ENCODE measurements at places on chromosomes 1 and 21.

GRCh38 chr1:239570878-239571277, 184.5 kb downstream of the CHRM3 start:
- no peak for DNase-seq

DNA sequence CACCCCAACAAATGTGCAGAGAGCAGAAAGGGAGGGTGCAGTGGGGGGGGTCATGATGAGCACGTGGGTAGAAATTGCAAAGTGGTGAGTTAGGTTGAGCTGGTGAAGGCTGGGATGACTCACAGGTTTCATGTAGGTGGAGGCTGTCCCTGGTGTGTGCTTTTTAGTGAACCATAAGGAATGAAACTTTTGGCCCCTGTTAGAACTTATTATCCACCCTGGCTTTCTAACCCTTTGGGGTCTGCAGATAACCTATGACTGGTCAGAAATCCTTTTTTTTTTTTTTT, 46.9 kb downstream of the DOP1B start:
- no peak for DNase-seq

GRCh38 chr1:167328816-167329483, 108.3 kb downstream of the POU2F1 start:
- no peak for DNase-seq

GRCh38 chr1:182791281-182792179, 2.0 kb downstream of the NPL start:
- no peak for DNase-seq

All from AG04449 (cell line).